Stimulated activated CD8-positive, alpha-beta memory T cell treated with anti-CD3 and anti-CD28 coated beads, Interleukin-4, amount 100 ng/mL, for 1 hour (primary cell): ENCODE measurements at places on chromosomes 4 and X.

DNA sequence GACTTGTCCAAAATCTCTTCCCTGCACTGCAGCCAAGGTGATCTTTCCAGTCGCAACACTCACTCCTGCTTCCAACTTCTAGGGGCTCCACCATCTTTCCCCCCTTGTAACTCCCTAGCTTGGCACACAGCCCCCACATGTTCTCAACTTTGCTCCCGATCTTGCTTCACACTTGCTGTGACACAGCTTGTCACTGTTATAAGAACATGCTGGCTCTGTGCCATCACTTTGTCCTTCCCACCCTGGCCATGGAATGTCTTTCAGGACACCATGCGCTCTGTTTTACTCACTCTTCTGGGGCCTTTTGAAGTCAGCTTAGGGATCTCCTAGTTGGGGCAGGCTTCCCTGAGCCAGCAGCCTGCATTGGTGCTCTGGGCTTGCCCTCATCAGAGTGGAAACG lies 2.5 kb downstream of the NSDHL start:
- no peak for DNase-seq

GRCh38 chr4:145819853-145820181 lies 118.8 kb downstream of the ZNF827 start:
- DNase-seq, result no peak

DNA sequence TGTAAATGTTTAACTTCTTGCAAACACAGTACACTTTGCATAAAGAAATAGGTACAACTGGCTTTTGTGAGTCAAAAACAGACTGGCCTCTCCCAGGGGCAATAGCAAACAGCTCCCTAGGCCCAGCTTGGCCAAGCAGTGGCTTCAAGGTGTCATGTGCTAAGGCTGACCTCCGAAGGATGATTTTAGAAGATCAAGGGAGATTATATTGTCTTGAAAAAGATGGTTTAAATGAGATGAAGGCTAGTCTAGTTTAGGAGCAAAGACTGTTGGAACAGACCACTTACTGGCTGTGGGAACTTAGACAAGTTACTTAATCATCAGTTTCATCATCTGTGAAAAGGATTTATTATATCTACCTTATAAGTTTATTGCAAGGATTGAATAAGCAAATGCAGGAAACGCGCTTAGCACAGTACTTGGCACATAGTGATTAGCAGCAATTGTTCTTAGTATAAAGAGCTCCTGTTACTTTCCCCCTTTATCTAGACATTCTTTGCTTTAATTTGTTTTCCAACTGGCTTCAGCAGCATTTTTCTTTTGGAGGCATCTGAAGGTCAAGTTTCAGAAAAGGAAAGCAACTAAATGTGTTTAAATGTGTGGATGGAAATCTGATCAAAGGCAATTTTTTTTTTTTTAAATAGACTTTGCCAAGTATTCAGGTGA lies 17.2 kb downstream of the ANXA3 start:
- DNase-seq, result no peak

DNA sequence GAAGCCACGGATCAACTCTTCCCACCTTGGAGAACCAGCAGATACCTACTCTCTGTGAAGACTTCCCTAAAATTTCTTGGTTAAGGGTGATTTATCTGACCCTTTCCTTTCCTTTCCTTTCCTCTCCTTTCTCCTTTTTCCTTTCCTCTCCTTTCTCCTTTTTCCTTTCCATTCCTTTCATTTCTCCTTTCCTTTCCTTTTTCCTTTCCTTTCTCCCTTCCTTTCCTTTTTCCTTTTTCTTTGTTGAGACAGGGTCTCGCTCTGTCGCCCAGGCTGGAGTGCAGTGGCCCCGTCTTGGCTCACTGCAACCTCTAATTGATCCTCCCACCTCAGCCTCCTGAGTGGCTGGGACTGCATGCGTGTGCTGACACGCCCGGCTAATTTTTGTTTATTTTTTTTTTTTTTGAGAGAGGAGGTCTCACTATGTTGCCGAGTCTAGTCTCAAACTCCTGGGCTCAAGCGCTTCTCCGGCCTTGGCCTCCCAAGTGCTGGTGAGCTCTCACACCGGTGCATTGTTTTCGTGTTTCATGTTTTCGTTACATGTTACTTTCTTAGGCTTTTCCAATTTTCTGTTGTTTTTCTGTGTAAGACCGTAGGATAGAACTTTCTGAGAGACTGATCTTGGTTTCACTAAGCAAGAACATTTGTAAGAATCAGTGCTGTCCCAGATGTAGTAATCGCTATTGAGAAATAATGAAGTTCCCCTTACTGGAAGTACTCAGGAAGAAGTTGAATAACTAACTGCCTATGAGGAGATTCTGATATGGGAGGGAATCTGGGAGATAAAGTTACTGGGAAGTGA lies 2.0 kb downstream of the TMEM165 start:
- no peak for DNase-seq

DNA sequence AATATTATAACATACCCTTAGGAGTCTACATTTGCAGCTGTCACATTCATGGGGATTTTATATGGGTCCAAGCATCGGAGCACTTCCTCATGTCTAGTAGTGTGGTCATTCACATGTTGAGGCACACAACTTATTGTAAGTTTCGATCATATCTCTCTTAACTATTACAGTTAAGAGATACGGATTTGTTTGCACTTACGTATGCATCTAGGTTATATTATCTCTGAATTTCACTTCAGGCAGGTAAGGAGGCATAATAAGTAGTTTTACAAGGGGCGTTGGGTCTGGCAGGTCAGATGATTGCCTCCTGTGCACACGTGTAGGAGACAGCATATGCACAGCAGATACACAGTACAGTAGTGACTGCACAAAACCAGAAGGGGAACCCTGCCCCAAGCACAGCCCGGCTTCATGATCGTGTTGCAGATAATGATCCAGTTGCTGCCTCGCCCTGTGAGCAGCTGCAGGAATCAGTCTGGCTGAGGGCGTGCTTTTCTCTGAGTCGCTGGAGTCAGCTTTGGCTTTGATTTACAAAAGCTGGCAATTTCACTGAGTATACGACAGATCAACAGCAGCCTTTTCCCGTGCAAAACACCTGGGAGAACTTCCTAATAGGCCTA lies 302.9 kb upstream of the GATB start:
- no peak for DNase-seq

DNA sequence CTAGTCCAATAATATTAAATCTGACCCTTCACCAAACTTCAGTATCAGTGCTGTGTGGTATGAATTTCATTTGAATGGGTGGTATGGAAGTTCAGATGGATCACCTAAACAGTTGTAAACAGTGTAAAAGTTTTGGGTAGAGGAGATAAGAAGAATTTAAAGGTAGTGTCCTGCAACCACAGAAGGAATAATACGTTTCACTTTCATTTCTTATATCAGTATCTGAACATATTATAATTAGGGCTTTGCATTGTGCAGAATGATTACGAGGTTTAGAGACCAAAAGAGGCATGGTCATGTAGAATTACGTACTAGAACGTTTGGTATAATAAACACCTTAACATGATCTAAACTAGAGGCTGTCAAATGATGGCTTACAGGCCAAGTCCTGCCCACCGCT lies 116.1 kb downstream of the PDLIM5 start:
- DNase-seq, result no peak

DNA sequence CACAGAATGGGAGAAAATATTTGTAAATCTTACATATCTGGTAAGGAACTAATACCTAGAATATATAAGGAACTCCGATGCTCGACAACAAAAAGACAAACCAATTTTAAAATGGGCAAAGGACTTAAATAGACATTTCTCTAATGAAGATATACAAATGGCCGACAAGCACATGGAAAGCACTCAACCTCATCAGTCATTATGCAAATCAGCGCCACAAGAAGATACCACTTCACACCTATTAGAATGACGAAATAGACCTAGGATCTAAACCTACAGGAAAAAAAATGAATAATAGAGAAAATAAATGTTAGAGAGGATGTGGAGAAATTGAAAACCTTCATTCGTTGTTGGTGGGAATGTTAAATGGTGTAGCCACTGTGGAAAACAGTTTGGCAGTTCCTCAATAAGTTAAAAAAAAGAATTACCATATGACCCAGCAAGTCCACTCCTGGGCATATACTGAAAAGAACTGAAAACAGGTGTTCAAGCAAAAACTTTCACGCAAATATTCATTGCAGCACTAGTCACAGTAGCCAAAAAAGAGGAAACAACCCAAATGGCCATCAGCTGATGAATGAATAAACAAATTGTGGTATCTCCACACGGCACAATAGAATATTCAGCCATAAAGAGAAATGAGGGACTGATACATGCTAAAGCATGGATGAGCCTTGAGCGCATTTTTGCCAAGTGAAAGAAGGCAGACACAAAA lies 57.3 kb upstream of the WDR19 start:
- DNase-seq, result no peak

GRCh38 chr4:118987959-118988634 lies 99.4 kb downstream of the SYNPO2 start:
- no peak for DNase-seq

GRCh38 chr4:69764311-69764710 lies 3.9 kb upstream of the SULT1B1 start:
- DNase-seq, result no peak

- DNase-seq, result no peak
These were observed 27.2 kb downstream of the ANTXR2 start for GRCh38 chr4:80045786-80046185.

DNA sequence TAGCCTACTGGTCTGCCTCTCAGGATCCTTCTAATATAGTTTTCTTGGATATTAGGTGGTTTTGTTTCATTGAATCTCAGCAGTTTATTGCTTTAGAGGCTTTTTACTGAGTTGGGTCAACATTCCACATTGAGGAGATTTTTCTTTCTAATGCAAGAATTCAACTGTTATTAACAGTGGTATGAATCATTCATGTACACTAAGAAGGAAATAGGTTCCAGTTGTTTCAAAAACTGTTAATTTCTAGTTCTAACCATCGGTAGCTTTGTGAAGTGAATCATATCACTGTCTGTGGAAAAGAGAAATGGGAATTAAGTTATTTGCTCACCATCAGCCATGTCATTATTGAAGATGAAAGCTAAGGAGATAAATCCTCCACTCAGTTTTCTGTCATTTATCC lies 331.5 kb downstream of the RPA4 start:
- DNase-seq, result no peak

GRCh38 chr4:4269856-4270255 lies 20.1 kb downstream of the LYAR start:
- DNase-seq, result no peak

DNA sequence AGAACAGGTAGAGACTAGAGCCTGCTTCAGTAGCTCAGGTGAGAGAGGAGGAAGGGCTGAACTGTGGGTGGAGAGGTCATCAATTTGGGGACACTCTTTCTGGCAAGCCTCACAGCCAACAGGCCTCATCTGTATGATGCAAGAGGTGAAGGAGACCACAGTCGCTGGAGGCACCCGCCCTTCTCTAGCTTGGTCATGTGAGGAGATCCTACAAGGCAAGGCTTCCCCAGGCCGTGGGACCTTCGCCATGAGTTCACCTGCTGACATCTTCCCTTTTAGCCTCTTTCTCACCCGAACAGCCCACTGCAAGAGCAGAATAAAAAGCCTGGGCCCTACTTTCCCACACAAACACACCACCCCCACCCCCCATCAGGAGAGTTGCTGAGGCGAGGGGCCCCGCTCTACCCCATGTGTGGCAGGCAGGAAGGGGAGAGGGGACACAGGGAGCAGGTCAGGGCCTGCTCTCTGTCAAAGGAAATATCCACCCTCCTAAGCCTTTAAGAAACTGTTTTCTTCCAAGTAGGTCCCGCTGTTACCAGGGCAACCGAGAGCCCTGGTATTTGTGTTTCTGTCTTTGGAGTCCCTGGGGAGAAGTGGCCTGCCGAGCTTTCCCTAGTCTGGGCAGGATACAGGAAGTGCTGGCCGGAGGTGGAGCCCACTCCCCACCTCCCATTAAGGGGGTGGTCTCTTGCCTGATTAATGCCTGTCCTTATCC lies 8.1 kb downstream of the RTL5 start:
- no peak for DNase-seq
